ENCODE measurements at places on chromosomes 7 and 10.

- no peak for DNase-seq
Measured at GRCh38 chr7:112833082-112833481, 42.9 kb upstream of the TMEM168 start.

- no peak for DNase-seq
Measured at GRCh38 chr7:135188298-135188984, 17.9 kb upstream of the CYREN start.

DNA sequence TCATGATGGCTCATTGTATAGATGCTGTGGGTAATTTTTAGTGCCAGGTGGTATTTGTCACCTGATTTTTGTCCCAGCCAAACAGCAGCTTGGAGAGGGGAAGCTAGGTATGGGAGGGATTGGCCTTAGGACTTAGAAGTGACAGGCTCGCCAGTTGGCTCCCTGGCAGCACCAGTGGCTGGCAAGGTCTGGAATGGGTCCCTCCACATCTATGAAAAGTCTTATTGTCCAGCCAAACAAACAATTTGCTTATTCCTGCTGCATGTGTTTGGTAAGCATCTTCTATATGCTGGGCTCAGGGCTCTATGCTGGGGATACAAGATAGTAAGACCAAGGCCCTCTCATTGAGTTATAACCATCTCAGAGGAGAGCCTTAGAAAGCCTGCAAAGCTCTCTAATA lies 42.5 kb downstream of the SORCS3 start:
- no peak for DNase-seq

GRCh38 chr7:156840134-156840533 lies 52.8 kb downstream of the LMBR1 start:
- DNase-seq, result no peak

DNA sequence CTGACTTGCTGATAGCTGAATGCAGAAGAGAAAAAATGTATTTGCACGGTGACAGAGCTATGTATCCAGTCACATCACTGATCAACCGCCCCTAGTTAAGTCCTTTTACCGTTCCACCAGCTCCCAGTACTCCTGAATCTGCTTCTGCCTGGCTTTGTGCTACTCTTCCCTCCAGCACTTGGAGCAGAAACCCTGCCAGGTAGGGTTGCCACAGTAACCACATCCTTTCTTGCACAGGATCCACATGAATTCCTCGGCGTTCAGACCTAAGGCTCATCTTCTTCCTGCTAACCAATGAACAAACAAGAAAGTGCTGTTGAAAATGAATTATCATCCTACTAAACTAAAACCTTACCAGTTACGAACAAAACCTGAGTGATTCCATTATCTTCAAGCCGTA lies 52.0 kb upstream of the KCTD7 start:
- no peak for DNase-seq

- no peak for DNase-seq
Measured at GRCh38 chr10:71191019-71191418, 21.4 kb upstream of the UNC5B start.

DNA sequence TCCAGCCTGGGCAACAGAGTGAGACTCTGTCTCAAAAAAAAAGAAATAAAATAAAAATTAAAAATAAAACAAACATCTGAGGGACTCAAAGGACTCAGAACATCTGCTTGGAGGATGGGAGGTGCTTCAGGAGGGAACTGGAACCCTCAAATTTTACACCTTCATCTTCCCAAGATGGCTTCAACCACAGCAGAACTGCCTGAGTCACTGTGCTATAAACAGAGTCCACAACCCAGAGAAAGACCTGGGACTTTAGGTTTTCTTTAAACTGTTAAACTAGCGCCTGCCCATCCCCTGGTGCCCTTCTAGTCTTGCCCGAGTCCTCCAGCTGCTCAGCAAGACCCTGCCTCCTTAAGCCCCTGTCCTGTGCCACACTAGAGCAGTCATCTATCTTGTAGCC lies 40.8 kb downstream of the RGS10 start:
- no peak for DNase-seq

- no peak for DNase-seq
Measured at GRCh38 chr10:17787087-17787961, 21.8 kb upstream of the MRC1 start.

GRCh38 chr7:97555857-97556421 lies 175.9 kb upstream of the TAC1 start:
- no peak for DNase-seq

DNA sequence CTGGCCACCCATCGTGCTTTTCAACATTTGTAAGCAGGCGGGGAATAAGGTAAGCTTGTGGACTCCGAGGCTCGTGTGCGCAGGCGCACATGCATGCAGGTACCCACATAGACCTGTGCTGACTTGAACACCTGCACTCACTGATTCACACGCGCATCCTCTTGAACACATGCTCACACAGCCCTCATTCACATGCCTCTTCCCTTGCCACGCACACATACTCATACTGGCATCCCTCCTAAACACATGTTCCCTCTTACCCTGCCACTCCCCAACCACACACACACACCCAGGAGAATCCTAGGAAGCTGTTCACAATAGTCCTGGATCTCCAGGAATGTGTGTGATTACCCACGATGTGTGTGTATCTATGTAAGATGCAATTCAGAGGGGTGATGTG lies 44.1 kb upstream of the LBX1 start:
- no peak for DNase-seq

GRCh38 chr10:14384915-14385314 lies 54.2 kb upstream of the FRMD4A start:
- no peak for DNase-seq

DNA sequence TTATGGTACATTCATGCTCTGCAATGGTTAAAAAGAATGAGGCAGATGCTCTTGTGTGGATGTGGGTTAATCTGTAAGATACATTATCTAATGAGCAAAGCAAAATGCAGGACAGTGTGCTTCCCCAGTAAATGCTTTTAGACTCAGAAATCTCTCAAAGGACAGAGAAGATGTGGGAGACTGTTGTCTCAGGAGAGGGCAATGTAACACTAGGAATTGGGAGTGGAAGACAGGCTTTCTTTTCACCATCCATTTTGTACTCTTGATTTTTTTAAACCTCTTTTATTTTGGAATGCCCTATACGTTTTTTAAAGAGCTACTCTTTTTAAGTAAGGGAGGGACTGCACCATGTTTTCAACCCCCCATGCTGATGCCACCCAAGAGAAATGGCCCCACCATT lies 77.5 kb upstream of the ADAM12 start:
- no peak for DNase-seq

GRCh38 chr10:132132421-132132841 lies 54.3 kb upstream of the DPYSL4 start:
- DNase-seq, result peak; percentile 9

GRCh38 chr10:67076144-67076543 lies 150.3 kb downstream of the LRRTM3 start:
- no peak for DNase-seq

DNA sequence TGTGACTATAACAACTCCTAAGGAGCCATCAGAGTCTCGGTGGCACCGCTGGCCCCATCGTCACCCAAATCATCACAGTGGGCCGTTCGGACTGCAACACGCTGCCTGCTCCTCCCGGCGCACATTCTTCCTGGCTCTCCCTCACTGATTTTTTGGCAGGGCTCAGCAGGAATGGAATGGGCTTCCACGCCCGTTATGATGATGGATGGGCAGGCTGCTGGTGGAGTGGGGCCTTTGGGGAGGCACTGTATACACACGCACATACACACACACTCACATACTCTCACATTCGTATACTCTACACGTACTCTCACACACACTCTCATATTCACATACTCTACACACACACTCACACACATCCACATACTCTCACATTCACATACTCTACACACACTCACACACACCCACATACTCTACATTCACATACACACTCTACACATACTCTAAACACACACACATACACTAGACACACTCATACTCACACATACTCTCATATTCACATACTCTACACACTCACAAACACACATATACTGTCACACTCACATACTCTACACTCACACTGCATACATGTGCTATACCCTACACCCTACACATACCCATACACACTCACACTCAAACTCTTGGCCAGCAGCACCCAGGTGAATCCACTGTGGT lies 99.8 kb downstream of the KCNMA1 start:
- DNase-seq, result no peak

GRCh38 chr7:97218767-97219166 lies 101.3 kb downstream of the SDHAF3 start:
- DNase-seq, result no peak

Data from activated naive CD4-positive, alpha-beta T cell treated with anti-CD3 and anti-CD28 coated beads, Interleukin-2, amount 50 U/mL, for 16 hours (primary cell).